ENCODE measurements at places on chromosomes 1 and 21.

- DNase-seq: no peak
- no peaks in the 10 kb centered on the region for H3K36me3 ChIP-seq
- H3K27me3 ChIP-seq: no peaks in the 10 kb centered on the region
Measured at GRCh38 chr1:64535938-64536835, 66.3 kb downstream of the CACHD1 start.

DNA sequence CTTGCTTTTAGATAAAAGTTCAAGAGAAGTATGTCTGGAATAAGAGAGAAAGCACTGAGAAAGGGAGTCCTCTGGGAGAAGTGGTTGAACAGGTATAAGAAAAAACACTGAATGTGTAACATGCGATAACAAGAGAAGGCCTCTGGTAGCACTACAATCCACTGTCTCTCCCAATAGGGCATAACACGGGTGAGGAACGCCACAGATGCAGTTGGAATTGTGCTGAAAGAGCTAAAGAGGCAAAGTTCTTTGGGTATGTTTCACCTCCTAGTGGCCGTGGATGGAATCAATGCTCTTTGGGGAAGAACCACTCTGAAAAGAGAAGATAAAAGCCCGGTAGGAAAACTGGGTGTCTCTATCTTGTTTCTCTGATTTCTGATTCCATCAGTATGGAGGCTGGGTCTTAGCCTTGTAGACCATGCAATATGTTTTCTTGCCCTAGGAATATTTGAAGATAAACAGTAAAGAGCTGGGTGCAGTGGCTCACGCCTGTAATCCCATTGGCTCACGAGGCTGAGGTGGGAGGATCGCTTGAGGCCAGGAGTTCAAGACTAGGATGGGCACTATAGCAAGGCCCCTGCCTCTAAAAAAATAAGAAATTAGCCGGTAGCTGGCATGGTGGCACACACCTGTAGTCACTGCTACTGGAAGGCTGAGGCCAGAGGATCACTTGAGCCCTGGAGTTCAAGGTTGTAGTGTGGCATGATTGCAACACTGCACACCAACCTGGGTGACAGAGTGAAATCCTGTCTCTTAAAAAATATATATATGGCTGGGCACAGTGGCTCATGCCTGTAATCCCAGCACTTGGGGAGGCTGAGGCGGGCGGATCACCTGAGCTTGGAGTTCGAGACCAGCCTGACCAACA, 40.4 kb downstream of the DAP3 start:
- H3K27me3 ChIP-seq: no peaks in the 10 kb centered on the region
- H3K4me3 ChIP-seq: no peak overlapping the region
- DNase-seq: peak; percentile 46
- peaks cover 25% of the 10 kb centered on the region for H3K36me3 ChIP-seq
- no peak overlapping the region for H3K27ac ChIP-seq

DNA sequence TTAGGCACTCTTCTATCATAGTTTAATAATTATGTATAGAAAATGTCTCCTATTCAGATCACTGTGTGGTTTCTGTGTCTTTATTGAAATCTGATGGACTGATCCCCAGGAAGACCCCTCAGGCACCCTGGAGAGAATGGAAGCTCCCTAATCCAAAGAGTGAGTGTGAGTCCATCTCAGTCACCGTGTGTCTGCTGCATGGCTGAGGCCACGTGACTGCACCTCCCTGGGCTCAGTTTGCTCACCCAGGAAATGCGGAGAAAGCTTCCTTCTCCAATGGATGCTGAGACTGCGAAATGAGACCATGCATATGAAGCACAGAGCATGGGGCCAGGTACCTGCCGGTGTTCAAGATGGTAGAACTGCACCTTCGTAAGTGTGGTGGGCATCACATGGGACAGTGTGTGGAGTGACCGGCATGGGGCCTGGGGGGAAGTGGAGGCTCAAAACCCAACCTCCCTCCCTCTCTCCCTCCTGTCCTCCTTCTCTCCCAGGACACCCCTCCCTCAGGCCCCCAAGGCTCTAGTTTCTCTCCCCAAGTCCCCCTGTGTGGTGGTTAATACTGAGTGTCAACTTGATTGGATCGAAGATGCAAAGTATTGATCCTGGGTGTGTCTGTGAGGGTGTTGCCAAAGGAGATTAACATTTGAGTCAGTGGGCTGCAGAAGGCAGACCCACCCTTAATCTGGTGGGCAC, 557.5 kb downstream of the PTPRU start:
- no peaks in the 10 kb centered on the region for H3K4me1 ChIP-seq
- H3K36me3 ChIP-seq: no peaks in the 10 kb centered on the region
- peaks cover 12% of the 10 kb centered on the region for H3K27me3 ChIP-seq
- no peak for DNase-seq
- no peak overlapping the region for H3K27ac ChIP-seq

DNA sequence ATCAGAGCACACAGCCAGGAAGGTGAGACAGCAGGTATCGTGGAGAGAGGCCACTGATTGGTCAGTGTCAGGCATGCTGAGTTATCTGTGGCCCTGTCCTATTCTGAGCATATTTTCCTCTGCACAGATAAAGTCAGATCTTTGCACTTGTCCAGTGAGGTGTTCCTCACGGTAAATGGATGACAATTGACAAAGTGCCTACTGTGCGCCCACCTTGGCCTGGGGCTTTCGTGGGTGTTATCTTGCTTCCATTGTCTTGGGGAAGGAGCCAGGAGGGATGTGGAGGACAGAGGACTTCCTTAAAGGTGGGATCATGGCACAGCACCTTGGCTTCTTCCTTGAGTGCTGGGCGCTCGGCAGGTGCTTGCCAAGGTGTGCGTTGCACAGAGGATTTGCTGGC, 46.0 kb upstream of the WNT4 start:
- no peaks in the 10 kb centered on the region for H3K36me3 ChIP-seq
- no peak overlapping the region for H3K27ac ChIP-seq
- no peaks in the 10 kb centered on the region for H3K4me1 ChIP-seq
- DNase-seq: no peak
- peaks cover 18% of the 10 kb centered on the region for H3K27me3 ChIP-seq

- DNase-seq: no peak
- H3K27ac ChIP-seq: no peak overlapping the region
- no peak overlapping the region for H3K4me3 ChIP-seq
- no peaks in the 10 kb centered on the region for H3K4me1 ChIP-seq
- no peaks in the 10 kb centered on the region for H3K27me3 ChIP-seq
Measured at GRCh38 chr1:176964687-176965086, 199.8 kb downstream of the ASTN1 start.

- DNase-seq: no peak
- H3K4me1 ChIP-seq: peaks cover 25% of the 10 kb centered on the region
- H3K36me3 ChIP-seq: no peaks in the 10 kb centered on the region
- peaks cover 11% of the 10 kb centered on the region for H3K27me3 ChIP-seq
Measured at GRCh38 chr1:31699341-31699891, 4.4 kb downstream of the COL16A1 start.

- H3K36me3 ChIP-seq: no peaks in the 10 kb centered on the region
- H3K27ac ChIP-seq: no peak overlapping the region
- H3K4me1 ChIP-seq: no peaks in the 10 kb centered on the region
- no peak overlapping the region for H3K4me3 ChIP-seq
- DNase-seq: no peak
Measured at GRCh38 chr1:51973587-51974474, 16.7 kb downstream of the RAB3B start.

GRCh38 chr1:59438058-59438560, 141.2 kb downstream of the FGGY start:
- no peaks in the 10 kb centered on the region for H3K36me3 ChIP-seq
- no peak for DNase-seq
- no peak overlapping the region for H3K27ac ChIP-seq
- H3K4me3 ChIP-seq: no peak overlapping the region
- H3K27me3 ChIP-seq: no peaks in the 10 kb centered on the region

GRCh38 chr1:203028067-203028783, 1.9 kb downstream of the PPFIA4 start:
- peaks cover 13% of the 10 kb centered on the region for H3K27me3 ChIP-seq
- H3K4me3 ChIP-seq: no peak overlapping the region
- H3K4me1 ChIP-seq: peaks cover 22% of the 10 kb centered on the region
- no peaks in the 10 kb centered on the region for H3K36me3 ChIP-seq

DNA sequence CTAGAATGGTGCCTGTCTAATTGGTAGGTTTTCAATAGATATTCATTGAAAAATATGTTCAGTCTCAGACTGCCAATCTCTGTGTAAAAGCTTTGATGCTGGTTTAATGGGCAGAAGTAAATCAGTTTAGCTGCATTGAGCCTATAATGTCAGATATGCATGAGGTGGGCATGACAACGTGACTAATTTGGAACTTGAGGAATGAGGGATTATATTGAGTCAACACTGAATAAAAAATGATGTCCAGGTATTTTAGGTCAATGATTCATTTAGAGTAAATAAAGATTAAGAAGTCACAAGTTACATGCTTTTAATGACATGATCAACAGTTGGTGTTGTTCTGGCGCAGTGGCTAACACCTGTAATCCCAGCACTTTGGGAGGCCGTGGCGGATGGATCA, 3.0 kb downstream of the WDR3 start:
- no peak for DNase-seq
- H3K4me3 ChIP-seq: no peak overlapping the region
- H3K27me3 ChIP-seq: no peaks in the 10 kb centered on the region
- H3K36me3 ChIP-seq: no peaks in the 10 kb centered on the region
- H3K27ac ChIP-seq: no peak overlapping the region

DNA sequence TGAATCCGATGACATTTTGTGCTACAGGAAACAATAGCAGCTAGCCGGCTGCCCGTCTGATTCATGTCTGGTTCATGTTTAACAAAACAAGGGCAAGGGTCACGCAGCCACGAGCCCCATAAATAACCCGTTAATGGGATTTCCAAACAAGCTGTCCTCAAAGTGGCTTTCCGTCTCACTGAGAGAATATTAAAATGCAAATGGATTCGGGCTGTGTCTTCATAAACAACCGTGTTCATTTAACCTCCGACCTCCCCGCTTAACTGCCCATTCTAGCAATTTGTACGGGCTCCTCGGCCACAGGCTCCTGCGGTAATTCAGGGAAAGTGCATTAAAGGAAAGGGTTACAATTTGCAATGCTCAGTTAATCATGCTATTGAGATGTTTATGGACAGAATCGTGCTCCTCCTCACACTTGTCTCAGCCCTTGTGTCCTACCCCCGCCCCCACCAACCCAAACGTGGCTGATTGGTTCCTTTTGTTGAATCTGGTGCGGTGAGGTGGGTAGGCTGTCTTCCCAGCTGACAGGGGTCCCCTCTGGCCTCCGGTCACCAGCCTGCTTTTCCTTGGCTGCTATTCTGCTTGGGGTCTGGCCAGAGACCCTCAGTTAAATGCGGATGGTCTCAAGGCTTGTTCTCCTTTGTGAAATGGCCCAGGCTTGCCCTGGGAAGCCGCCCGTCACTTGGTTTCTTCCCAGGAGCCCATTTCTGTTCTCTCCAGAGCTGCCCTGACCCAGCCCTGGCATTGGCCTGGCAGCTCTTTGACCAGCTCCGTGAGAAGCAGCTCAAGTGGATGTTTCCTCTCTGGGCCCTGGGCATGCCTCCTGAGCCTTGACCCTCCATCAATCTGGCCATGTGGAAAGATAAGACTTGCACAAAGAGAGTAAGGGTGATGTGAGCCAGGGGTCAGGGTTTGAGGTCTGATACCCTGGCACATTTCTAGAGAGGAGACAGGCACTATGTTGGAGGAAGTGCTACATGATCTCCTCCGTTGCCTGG, 200.7 kb upstream of the POU3F1 start:
- H3K4me3 ChIP-seq: no peak overlapping the region
- DNase-seq: peak; percentile 36
- H3K36me3 ChIP-seq: no peaks in the 10 kb centered on the region
- H3K27ac ChIP-seq: no peak overlapping the region
- H3K27me3 ChIP-seq: peaks cover 16% of the 10 kb centered on the region

DNA sequence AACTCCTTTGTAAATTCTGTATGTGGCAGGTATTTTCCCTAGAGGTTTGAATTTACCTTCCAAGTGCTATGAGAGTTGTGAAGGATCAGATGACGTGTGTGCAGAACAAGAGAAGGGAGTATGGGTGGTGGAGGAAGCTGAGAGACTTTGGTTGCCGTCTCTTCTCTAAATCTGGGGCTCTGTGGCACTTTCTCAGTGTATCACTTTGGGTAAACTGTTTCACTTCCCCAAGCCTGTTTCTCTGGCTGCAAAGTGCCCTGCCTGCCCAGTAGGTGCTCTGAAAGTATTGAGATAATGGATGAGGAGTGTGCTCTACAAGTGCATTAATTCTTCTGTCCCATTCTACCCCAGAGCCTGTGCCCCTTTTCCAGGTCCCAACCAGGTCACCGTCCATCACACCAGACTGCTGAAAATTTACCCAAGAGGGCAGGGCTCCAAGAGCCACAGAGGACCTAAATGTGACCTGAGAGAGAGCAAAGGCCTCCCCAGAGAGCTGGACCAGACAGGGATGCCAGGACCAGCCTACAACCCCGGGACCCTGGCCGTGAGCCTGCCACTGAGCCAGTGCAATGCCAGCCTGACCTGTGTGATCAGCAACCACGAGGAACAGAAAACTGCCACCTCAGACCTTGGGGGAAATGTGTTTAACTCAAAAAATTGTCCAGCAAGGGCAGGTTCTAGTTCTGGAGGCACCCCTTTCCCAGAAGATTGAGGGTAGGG, 131.6 kb upstream of the ETV3 start:
- H3K27me3 ChIP-seq: no peaks in the 10 kb centered on the region
- H3K27ac ChIP-seq: no peak overlapping the region
- no peaks in the 10 kb centered on the region for H3K4me1 ChIP-seq
- H3K36me3 ChIP-seq: no peaks in the 10 kb centered on the region
- no peak for DNase-seq

- no peaks in the 10 kb centered on the region for H3K36me3 ChIP-seq
- H3K27me3 ChIP-seq: no peaks in the 10 kb centered on the region
- peaks cover 19% of the 10 kb centered on the region for H3K4me1 ChIP-seq
- DNase-seq: no peak
- no peak overlapping the region for H3K4me3 ChIP-seq
Measured at GRCh38 chr1:210330279-210330866, 1.7 kb downstream of the HHAT start.

GRCh38 chr1:57093122-57093521, 127.3 kb upstream of the C8B start:
- DNase-seq: no peak
- H3K4me3 ChIP-seq: no peak overlapping the region
- H3K36me3 ChIP-seq: no peaks in the 10 kb centered on the region

DNA sequence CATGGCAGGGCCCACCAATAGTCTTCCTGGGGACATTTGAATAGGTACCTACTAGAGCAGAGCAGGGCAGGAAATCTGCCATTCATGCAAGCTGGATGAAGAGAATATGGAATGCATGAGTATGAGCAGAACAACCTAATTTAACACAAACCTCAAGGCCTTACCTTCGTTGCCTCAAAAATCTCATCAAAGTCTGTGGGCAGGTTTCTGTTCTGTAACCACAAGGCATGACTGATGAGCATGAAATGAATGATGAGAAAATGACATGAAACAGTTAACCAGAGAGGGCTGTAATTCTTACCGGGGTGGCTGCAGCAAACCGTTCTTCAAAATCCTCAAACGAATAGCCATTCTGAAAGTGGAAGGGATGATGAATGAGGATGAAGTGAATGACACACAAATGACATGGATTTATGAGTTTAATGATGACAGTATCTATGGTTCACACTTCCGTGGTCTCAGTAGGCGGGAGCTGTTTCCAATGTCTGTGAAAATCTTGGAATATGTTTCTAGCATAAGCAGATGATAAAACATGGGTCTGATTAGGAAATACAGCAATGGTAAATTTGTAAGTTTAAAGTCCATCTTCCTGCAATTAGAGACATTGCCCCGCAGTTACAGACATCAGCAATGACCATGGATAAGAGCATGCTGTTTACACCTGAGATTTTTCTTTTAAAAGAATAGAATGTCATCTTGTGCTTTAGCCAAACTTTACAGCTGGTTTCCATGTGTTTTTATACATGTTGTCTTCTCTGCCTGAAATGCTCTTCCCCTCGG, 67.6 kb upstream of the C8B start:
- no peaks in the 10 kb centered on the region for H3K27me3 ChIP-seq
- no peak overlapping the region for H3K4me3 ChIP-seq
- DNase-seq: no peak
- no peaks in the 10 kb centered on the region for H3K36me3 ChIP-seq
- H3K4me1 ChIP-seq: no peaks in the 10 kb centered on the region

Measured in transverse colon (tissue), 4 donors.